Stimulated activated CD8-positive, alpha-beta memory T cell treated with anti-CD3 and anti-CD28 coated beads, Interleukin-2, amount 100 ng/mL, for 1 hour (primary cell): ENCODE measurements at places on chromosomes 4 and X.

DNA sequence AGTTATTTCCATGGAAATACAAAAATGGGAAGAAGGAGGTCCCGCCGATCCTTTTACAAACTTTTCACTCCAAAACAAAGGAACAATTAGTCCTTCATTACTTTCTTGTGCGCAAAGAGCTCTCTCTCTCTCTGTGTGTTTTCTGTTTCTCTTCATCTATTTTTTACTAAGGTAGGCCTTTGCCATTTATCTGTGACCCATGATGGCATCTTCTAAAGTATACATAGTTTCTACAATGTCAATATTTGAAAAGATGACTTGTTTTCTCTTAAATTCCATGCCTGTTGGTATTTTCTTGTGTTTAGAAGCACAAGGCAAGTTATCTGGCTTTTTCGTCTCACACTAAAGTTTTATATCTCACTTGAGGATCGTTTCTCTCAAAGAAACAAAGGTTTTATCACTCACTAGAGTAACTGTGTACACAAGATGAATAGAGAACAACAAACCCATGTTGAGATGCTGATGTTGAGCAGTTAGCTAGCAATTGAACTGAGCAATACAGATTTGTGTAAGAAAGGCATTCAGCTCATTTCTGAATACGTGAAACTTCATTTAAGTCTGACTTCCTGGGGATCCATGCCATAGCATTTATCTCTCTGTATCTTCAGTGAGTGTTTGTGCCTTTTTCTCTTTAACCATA, 250.3 kb downstream of the GBA3 start:
- no peak for DNase-seq

GRCh38 chrX:153386097-153386496, 15.1 kb downstream of the PNMA6E start:
- DNase-seq: no peak

DNA sequence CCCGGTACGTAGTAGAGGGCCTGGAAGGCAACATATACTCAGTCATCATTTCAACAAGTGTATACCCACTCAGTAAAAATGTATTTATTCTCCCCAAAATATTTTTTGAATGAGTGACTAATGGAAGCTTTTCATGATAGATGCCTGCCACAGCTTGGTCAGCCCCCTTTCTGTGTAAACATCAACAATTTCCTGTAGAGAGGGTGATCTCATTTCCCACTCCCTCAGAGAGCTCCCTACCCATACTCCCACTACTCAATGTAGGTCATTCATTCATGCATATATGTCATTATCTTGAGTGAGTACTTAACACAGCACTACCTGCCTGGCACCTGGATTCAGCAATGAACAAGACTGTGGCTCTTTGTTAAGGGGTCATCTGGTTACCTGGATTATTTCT, 81.9 kb downstream of the STK32B start:
- DNase-seq: no peak

DNA sequence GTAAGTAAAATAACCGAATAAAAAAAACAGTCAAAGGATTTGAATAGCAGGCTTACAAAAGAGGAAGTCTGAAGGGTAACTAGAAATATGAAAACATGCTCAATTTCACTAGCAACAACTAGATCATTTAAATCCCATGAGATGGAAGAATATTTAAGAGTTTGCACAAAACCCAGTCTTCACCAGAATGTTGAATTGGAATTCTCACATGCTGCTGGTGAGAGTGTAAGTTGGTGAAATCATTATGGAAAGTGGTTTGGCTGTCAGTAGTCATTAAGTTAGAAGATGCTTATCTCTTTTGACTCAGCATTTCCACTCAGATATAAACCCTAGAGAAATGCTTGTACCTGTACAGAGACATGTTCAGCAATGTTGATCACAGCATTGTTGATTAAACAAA, 110.1 kb downstream of the PGRMC2 start:
- no peak for DNase-seq

DNA sequence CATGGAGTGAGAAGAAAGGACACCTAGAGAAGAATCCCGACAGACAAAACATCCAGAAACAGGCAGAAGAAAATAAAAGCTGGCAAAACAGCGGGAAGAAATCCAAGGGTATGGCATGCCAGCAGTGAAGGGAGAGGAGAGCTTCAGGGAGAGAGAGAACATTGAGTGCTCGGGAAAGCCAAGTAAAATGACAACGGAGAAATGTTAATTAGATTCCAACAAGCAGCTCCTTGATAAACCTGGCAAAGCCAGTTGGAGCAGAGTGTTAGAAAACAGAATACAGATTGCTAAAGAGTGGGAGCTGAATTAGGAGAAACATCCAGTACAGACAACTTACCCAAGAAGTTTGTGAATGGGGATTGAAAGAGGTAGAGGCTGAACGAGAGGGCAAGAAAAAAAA, 40.4 kb upstream of the MAOA start:
- DNase-seq: no peak

- no peak for DNase-seq
Measured at GRCh38 chrX:97685753-97686152, 802.0 kb downstream of the RPA4 start.

GRCh38 chr4:139798456-139798855, 132.8 kb downstream of the MGST2 start:
- DNase-seq: no peak

- DNase-seq: no peak
Measured at GRCh38 chr4:107877361-107877760, 52.6 kb downstream of the SGMS2 start.

- DNase-seq: no peak
Measured at GRCh38 chr4:78567500-78568060, 16.0 kb downstream of the ANXA3 start.

DNA sequence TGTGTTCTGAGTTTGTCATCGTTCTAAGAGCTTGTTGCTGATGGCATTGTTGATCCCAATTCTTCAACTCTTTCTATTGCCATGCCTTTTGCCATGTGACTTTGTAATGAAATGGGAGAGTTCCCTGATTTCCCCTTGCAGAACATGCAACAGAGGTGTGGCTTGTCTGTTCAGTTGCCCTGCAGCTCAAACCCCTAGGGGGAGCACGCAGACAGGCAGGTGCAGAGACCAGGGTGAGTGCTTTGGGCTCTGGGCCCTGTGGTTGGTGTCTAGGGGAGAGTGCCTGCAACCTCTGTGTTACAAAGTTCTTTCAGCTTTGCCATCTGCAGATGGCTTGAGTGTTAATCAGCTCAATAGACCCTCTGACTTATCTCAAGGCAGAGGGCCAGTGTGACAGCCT, 332.7 kb downstream of the MID1IP1 start:
- no peak for DNase-seq

- DNase-seq: no peak
Measured at GRCh38 chr4:99821918-99822503, 5.4 kb downstream of the DAPP1 start.

DNA sequence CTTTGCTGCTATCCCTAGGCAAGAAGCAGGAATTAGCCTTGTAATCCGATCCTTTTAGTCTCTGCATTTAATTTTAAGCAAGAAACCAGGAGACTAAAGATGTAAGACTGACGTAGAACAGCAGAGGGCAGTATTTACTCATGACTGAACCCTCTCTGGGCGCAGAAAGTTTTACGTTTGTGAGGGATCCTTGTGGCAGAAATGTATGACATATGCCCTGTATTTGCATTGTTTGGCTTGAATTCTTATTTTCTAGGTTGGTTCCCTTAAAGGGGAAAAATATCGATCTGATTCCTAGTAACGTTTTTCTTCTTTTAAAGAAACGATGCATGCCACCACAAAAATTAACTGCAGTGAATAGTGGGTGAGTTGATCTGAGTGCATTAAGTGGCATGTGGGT, 1.3 kb upstream of the FAT4 start:
- no peak for DNase-seq

DNA sequence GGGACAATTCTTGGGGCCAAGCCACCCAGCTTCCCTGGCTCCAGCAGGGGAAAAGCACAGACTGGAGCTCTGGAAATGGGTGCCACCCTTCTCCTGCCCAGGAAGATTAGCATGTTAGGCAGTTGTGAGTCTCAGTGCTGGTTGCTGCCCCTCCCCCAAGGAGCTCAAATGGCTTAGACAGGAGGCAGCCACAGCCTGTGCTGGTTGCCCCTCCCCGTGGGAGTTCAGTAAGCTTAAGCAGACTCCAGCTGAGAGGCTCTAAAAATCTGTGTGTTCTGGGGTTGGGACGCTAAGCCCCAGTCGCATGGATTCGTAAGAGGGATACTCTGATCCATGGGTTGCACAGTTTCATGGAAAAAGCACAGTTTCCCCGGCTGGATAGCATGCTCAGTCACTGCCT, 92.7 kb upstream of the NDST3 start:
- DNase-seq: no peak

GRCh38 chr4:137806420-137806819, 274.1 kb upstream of the PCDH18 start:
- no peak for DNase-seq

GRCh38 chrX:130788786-130789581, 114.0 kb downstream of the ENOX2 start:
- DNase-seq: no peak

GRCh38 chr4:184386271-184386781, 88.0 kb downstream of the IRF2 start:
- DNase-seq: no peak

GRCh38 chrX:54820737-54821136, 13.2 kb downstream of the MAGED2 start:
- DNase-seq: no peak

DNA sequence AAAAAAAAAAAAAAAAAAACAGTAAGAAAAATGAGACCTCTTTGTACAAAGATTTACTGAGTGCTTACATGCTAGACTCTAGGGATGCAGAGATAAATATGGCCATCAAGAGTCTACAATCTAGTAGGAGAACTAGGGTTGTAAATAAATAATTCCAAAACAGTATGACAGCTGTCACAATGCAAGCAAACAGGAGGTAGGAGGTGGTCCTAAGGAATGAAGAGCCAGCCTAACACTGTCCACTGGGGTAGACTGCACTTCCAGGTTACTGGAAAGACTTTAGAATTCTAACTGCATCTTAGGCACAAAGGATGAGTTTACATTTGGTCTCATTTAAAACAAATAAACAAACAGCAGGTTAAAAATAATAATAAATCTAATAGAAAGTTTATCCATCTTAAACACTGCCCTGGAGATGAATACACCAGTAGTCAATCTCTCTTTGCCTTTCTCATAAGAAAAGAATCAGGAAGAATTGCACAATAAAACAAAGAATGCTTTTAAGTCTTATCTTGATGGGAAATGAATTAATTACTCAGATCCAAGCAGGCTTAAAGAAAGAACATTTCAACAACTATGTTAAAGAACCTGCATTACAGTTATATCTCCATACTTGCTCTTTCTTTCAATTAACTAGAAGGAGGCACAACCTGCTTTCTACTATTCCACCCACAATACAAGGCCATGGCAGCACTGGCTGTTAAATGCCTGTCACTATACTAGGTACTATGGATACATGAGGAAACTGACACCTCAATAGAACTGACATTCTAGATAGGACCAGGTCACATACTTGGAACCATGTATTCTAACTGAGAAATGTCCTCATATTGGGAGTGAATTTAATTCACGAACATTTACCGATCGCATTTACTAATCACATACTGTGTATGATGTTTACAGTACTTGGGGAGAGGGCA, 12.7 kb downstream of the ADGRA3 start:
- no peak for DNase-seq

GRCh38 chr4:8316911-8317351, 47.4 kb downstream of the HTRA3 start:
- no peak for DNase-seq

DNA sequence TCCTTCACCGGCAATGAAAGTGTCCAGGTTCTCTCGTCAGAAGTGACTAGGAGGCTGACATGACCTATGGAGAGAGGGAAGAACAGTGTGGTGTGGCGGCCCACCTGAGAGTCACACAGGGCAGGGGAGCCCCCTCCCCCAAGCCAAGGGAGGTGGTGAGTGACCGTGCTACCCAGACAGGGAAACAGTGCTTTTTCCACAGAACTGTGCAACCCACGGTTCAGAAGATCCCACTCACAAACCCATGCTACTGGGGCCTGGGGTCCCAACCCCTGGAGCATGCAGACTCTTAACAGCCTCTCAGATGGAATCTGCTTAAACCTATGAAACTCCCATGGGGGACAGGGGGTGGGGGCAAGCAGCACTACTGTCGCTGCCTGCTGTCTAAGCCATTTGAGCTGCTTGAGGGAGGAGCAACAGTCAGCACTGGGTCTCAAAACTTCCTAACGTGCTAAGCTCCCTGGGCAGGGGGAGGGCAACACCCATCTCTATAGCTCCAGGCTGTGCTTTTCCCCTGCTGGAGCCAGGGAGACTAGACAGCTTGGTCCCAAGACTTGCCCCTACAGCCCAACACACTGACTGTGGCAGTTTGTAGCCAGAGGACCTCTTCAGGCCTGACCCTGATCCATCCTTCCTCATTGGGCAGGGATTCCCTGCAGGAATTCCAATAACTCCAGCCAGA, 850.4 kb upstream of the AADAT start:
- no peak for DNase-seq

- no peak for DNase-seq
Measured at GRCh38 chrX:3178329-3178728, 137.1 kb downstream of the ARSF start.

GRCh38 chr4:143270256-143270838, 66.3 kb upstream of the GAB1 start:
- DNase-seq: no peak

DNA sequence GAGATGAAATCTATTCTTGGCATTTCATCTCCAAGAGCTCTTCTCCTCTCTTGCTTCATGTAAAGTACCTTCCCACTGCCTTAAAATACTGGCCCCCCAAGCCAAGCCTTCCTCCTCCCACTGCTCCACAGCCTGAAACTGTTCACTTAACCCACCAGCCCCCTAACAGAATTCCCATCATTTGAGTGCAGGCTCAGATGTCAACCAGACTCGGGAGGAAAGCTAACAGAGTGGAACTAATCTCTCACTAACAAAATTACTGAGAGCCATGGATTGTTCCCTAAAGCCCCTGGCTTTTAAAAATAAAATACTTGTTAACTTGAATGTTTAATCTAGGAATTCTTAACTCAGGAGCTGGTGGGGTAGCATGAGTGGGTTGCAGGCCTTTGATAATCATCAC, 7.1 kb upstream of the DCUN1D4 start:
- no peak for DNase-seq

GRCh38 chrX:154545673-154546274, 872 bp downstream of the G6PD start:
- no peak for DNase-seq

DNA sequence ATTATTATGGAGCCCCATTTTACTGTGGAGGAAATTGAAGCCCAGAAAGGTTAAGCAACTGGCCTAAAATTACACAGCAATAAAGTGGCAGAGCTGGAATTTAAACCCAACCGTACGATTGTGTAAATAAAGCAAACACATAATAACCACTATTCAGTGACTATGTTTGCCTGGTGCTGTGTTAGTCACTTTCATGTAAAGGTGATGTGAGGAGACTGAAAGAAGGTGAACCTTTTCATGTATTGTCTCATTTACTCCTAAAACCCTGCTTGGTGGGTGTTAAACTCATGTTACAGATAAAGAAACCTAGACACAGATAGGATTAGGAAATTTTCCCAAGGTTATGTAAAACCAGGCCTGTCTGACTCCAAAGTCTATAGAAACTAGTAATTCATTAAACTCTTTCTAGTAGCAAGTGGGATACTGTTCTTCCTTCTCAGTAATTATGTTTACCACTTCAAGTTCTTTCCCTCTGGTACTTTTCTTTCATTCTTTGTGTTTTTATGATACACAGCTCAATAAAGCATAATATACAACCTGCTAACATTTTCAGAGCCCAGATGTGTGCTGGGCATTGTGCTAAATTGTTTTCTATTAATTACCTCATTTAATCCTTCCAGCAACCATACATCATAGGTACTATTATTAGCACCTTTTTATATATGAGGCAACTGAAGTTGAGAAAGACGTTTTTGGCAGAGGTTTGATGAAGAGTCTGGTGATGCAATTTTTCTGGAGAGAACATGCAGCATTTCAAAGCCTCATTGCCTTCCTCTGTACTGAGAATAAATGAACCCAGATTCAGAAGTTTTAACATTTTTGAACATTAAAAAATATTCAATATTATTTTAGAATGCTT, 202.7 kb downstream of the SPRY1 start:
- DNase-seq: no peak
